Osteoblast (primary cell): ENCODE measurements at places on chromosomes 2 and 18. TPM values are rescaled to one million over a fixed set of nuclear protein-coding genes. Genes with fewer than 3 reads are reported as not detected.
A peak's percentile ranks its signal among the peaks of the same experiment; 100 is the strongest.

MYO3B gene
- total RNA-seq, result 0.29 and 0.36 TPM in 2 replicates

GRCh38 chr2:6325616-6326015, 540.1 kb downstream of the CMPK2 start:
- peak; percentile 50 for DNase-seq

DNA sequence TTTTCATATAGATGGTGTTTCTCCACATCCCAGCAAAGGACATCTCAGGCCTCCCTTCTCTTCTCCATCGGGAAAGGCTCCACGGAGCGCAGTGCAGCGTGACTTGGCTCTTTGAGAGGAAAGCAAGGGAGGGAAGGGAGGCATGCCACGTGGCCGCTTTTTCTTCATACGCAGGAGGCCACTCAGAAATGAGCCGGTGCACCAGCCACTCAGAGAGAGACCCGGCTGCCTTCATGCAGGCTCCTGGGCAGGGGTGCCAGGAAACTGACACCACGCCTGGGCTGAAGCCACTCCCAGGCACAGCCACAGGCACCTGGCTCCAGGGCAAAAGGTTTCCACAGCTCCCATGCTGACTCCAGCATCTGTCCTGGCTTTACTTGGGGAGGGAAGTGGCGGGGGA, 11.1 kb upstream of the LOXHD1 start:
- no peak for DNase-seq

RTP5 gene
- not detected in 2 replicates for total RNA-seq

DNA sequence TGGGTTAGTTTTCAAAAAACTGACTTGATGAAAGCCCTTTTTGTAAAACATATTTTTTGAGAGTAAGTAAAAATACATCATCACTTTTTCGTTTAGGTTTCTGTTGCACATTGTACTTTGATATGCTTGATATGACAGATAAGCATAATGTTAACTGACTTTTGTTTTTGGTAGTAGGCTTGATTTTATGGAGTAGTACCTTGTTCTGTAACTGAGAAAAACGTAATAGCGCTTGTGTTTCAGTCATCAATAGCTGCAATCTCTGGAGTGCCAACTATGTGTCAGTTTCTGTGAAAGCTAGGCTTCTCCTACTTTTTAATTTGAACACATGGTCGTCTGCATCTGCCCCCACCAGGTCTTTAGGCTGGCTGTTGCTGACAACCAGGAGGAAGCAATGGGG, 1.3 kb downstream of the LCLAT1 start:
- DNase-seq, result no peak

DNA sequence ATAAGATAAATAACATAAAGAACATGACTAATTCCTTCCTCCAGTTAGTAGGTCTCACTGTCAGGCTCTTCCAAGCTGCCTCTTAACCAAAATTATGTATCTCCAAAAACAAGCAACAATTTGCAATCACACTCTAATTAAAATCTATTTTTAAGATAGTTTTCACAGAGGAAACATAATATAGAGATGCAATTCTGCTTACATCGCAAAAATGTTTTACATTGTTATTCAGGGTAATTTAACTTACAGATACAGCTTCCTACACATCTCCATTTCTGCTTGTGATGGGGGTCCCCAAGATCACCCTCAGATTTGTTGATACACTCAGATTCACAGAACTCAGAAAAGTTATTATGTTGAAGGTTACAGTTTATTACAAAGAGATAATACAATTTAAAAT, 115.5 kb downstream of the DSC3 start:
- no peak for DNase-seq

KDSR gene
- 46.3 and 53.0 TPM in 2 replicates for total RNA-seq

DNA sequence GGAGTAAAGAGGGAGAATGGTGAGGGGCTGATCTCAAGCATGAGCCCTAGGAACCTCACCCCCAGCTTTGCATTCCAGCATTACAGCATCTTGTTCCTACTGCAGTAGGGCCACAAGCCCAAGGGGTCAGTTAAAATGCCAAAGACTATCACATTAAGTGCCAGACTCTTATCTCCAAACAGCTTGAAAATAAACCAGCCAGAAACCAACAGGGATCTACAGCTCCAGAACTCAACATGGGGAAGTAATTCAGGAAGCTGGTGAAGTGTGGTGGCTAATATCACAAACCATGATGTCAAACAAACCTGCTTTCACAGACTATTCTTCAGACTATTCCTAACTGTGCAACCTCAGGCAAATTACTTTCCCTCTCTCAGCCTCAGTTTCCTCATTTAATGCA, 278.3 kb downstream of the TNS1 start:
- DNase-seq, result no peak

AGXT gene
- not detected in 2 replicates for total RNA-seq

MRPS9 gene
- 17.7 and 18.9 TPM in 2 replicates for total RNA-seq

- peak; percentile 93 for DNase-seq
These were observed 4.7 kb upstream of the KRCC1 start for GRCh38 chr2:88059979-88060906.

ZBTB7C gene
- total RNA-seq, result 0.29 and 0.36 TPM in 2 replicates

LCT gene
- under 0.01 TPM in 2 replicates for total RNA-seq

- DNase-seq, result no peak
These were observed 900.5 kb upstream of the CRIM1 start for GRCh38 chr2:35454966-35455638.

EFHD1 gene
- 2.4 and 3.6 TPM in 2 replicates for total RNA-seq

LINC00305 gene
- total RNA-seq, result not detected in 2 replicates

DNA sequence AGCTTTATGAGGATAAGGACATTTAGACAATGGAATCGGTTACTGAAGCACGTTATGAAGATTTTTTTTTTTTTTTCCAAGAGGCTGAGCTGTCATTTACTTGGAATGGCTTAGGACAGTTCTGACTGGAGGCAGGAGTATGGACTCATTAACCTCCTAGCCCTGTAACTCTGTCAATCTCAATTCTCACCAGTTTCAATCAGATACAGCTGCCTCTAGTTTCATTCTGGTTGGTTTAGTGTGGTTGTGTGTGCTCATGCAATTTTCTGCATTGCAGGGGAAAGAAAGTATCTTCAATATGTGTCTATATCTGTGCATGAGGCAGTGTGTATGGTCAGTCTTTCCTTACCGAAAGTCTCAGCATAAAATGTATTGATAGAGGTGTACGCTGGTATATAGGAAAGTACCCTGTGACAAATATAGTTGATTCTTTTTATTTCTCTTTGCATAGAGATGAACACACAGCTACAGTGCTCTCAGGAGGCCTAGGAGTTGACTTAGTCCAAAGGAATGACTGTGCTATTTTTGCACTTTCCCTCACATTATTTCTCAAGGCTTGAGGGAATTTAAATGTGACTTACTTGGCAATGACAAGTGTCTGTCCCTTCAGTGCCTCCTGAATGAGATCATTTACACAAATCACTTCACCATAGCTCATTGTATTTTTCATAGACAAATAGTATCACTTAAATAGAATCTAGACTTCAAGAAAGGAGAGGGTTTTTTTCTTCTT, 50.5 kb upstream of the GRB14 start:
- peak; percentile 66 for DNase-seq

DNA sequence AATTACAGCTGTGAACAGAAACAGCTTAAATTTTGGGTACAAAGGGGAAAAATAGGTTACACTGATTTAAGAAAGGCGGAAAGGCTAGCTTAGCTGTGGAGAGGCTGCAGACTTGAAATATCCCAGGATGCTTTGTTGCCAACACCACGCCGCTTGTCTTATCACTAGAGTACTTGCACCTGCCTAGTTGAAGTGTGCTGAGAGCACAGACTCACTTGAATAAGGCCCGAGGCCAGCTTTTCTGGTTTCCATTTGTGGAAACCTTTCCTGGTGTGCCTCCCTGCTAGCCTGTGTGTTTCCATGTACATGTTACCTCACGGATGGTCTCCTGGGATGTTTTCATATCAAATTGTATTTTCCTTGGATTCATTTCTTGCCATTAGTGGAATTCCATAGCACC, 3.2 kb downstream of the CABLES1 start:
- no peak for DNase-seq

RAB31 gene
- total RNA-seq, result 120 and 144 TPM in 2 replicates

LBH gene
- total RNA-seq, result 270 and 272 TPM in 2 replicates

GRCh38 chr2:56086336-56086735, 97.5 kb upstream of the CCDC85A start:
- DNase-seq, result no peak

UPP2 gene
- not detected in 2 replicates for total RNA-seq

GRCh38 chr18:55513161-55513560, 74.8 kb downstream of the TCF4 start:
- no peak for DNase-seq

DNA sequence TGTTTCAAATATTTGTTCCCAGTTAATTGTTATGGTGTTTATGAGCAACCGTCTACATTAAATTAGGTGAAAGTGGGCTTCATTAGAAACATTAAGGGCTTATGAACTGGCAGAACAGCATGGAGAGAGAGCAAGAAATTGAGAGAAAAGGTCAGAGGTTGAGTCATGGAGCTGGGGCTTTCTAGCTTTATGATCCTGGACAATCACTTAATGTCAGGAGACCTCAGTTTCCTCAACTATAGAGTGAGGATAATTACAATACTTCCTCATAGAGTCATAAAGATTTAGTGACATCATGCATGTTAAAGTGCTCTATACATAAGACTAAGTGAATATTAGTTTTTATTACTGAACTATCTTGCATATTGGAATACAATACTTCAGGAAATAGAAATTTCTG, 83.9 kb downstream of the PLCL1 start:
- DNase-seq, result no peak

GRCh38 chr2:36539631-36540030, 58.3 kb downstream of the FEZ2 start:
- peak; percentile 17 for DNase-seq

DSEL gene
- 119 and 157 TPM in 2 replicates for total RNA-seq

SEMA4F gene
- total RNA-seq, result 7.2 and 7.7 TPM in 2 replicates

GRCh38 chr2:127805491-127805890, 5.5 kb downstream of the WDR33 start:
- no peak for DNase-seq

KIAA2012 gene
- under 0.01 TPM in 1 of 2 replicates, not detected in the other for total RNA-seq

GRCh38 chr2:34188464-34189303, 589.6 kb upstream of the FAM98A start:
- no peak for DNase-seq

- DNase-seq, result no peak
These were observed 22.4 kb downstream of the MAL start for GRCh38 chr2:95047629-95048510.

DNA sequence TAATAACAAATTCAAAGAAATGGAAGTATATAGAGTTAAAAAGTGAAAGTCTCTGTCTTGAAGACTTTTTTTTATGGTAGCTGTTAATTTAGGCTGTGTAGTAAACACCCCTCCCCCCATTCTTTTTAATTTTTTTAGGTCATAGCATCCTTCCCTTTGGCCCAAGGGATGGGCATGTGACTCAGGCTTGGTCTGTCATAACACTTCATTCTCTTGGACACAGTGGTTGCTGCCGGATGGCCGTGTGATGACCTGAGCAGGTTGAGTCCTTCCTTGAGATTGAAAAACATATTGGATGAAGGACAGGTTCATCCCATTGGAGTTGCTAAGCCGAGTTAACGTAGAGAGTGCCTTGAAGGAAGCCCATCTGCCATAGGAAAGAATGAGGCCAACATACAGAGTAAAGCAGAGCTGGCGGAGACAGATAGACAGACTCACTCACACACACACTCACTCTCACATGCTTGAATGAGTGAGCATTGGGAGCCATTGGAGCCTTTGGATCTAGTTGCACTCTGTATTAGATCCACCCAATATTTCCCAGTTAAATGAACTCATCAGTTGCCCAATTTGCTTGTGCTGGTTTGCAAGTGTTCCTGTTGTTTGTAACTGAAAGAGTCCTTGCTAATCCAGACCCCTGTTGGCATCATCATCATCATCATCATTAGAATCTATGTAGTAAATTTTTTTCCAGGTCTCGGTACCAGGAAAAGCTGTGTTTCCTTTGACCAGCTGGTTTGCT, 14.7 kb downstream of the NCOA1 start:
- DNase-seq, result no peak

POMC gene
- 0.59 and 2.2 TPM in 2 replicates for total RNA-seq

GRCh38 chr2:233598952-233599351, 18.5 kb upstream of the UGT1A8 start:
- no peak for DNase-seq

GRCh38 chr2:9329497-9329896, 93.8 kb downstream of the ITGB1BP1 start:
- DNase-seq, result no peak

DNA sequence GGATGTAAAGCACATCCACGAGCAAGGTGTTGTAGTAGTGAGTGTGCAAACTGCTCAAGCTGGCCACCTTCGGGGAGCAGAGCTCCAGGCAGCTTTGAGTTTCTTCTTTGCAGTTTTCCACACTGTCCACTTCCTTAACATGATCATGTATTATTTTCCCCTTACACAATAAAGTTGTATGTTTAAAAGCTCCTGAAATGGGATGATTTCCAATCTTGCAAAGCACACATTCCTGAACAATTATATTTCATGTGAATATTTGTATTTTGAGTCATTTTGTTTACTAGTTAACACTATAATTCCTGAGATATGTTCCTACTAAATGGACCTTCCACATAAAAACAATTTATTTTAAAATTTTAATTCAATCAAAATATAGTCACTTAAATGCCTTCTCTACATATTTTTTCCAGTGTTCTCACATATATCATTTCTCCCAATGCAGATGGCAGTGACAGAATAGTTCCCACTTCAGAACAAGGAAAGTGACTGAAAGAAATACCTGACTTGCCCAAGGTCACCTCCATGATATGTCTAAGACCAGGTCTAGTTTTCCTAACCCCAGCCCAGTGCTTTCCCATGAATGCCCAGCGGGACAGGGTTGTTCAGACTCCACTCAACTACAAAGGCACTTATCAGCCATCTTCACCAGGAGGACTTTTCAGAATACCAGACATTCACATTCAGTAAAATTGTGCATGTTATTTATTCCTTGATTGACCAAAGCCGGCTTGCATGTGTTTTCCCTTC, 5.5 kb downstream of the CYB5A start:
- DNase-seq, result no peak

NABP1 gene
- 72.0 and 80.2 TPM in 2 replicates for total RNA-seq

- DNase-seq, result no peak
These were observed 137.6 kb downstream of the FAM124B start for GRCh38 chr2:224264259-224264658.

GAREM1 gene
- total RNA-seq, result 3.6 and 5.0 TPM in 2 replicates

- no peak for DNase-seq
These were observed 99.2 kb downstream of the BCL2L11 start for GRCh38 chr2:111219734-111220505.

- DNase-seq, result peak; percentile 95
These were observed 1.6 kb downstream of the CDH2 start for GRCh38 chr18:28175150-28175929.

DNA sequence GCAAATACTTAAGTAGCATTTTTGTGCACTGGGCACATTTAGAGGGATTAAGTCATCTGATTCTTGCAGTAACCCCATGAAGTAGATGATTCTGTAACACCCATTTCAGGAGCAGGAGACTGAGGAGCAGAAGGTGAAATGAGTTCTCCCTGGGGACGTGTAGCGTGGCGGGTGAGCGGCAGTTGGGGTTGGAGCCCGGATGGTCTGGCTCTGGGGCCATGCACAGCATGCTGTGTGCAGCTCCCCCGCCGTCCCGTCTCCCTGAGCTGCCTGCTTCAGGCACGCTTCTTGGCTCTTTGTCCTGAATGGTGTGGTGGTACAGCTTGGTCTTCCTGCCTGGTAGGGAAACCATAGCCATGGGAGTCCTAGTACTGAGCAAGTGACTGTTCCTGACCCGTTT, 32.4 kb downstream of the INPP4A start:
- no peak for DNase-seq
